ENCODE measurements at places on chromosomes 6 and 20.

DNA sequence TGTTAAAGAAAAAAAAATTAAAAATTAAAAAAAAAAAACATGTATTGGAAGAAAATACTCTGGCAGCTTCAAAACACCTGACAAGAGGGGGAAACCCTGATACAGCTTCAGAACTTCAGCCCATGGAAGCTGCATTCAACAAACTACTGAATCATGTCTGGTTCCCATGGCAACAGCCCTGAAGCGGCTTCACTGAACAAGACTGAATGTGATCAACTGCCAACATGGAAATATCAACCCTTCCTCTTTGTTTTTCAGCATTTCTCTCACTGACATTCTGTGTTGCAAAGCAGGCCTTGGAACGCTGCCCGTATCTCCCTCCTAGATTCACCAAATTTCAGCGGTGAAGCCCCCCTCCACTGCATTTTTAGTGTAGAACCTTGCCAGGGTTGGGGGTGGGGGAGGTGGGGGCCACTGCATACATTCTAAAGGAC lies 91.3 kb upstream of the SHLD1 start:
- peak; percentile 56 for DNase-seq

GRCh38 chr6:30725713-30726505 lies 5.8 kb downstream of the TUBB start:
- DNase-seq, result no peak

- no peak for DNase-seq
These were observed 296.5 kb upstream of the RUNX2 start for GRCh38 chr6:45031601-45032000.

DNA sequence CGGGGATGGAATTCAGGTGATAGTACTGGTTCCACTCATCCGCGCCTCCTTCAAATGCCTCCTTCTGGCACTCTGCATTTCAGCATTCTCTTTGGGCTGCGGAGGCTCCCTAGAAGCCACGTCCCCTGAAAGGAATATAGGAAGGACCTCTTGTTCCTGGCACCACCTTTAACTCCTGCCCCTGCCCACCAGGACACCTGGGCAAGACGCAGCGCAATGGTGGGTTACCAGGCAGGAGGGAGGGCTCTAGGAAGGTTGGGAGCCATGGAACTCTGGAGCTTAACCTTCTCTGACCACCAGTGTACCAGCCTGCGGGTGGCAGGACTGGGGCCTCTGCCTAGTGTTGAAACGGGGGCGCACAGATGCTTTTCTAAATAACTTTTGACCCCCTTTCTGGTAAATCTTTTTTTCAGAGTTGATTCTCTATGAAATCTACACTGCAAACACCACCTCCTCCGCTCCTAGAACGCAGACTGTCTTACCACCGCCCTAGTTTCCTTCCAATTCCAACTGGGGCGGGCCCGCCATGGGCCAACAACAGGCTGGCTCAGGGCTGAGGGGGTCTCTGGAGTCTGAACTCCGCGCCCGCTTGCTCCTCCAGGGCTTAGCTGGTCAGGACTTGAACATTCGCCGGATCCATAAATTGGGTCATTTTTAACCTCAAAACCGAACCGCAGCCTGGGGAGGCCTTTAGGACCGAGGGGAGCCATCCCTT lies 871 bp upstream of the SYNDIG1 start:
- no peak for DNase-seq

DNA sequence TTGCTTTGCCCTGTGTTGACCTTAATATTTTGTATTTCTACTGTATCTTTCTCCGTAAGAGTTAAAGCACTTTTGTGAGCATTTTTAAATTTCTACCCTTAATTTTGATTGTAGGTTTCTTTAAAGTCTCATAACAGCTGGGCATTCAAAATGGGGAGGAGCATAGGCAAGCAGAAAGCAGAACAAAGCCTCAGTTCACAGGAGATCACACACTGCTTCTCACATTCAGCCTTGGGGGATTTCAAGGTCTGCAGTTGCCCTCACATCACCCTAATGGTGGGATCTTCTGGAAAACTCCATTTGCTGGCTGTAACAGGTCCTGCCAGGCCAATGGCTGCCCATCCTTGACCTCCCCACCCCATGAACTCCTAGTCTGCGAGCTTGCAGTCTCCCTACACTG lies 292.9 kb downstream of the PHACTR1 start:
- no peak for DNase-seq

DNA sequence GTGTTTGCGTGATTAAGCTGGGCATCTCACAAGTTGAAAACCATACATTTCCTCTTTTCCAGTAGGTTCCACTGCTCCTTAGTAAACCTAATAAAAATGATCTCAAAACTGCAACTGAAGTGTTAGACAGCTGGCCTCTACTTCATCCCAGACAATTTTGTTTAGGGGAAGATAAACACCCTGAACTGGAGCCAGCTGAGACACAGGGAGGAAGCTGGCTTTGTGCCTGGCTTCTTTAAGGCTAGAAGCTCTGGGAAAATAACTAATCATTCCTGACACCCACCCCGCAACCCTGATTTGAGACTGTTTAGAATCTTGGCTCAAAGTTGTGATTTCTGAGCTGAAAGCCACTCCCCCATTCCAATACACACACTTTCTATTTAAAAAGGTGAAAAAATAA lies 11.6 kb downstream of the PTPRT start:
- DNase-seq, result no peak

DNA sequence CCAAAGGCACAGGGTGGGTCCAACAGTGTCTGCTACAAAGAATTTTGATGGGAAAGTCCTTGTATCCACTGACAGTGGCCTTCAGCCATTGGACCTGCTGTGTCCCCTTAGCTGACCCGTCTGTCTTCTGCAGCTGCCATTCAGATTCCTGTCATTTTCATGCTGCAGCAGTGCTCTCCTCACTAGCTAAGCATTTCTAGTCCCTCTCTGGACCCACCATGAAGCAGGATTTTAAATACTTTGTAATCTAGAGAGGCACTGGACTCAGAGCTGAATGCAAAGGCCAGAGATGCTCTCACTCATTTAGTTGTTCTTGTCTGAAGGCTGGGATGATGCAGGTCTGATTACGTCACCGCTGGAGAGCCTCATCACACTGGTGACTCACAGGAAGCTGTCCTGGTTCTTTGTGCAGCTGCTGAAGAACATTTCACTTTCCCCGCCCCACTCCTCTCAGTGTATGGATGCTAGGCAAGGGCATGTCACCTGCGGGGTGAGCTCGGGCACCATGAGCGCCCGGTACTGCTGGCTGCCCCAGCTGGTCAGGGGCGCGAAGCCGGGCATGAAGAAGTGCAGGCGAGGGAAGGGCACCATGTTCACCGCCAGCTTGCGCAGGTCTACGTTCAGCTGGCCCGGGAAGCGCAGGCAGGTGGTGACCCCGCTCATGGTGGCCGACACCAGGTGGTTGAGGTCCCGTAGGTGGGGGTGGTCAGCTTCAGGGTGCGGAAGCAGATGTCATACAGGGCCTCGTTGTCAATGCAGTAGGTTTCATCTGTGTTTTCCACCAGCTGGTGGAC lies 19.4 kb upstream of the TUBB2A start:
- DNase-seq, result no peak

GRCh38 chr6:79526897-79527296 lies 10.3 kb downstream of the LCA5 start:
- DNase-seq, result no peak

DNA sequence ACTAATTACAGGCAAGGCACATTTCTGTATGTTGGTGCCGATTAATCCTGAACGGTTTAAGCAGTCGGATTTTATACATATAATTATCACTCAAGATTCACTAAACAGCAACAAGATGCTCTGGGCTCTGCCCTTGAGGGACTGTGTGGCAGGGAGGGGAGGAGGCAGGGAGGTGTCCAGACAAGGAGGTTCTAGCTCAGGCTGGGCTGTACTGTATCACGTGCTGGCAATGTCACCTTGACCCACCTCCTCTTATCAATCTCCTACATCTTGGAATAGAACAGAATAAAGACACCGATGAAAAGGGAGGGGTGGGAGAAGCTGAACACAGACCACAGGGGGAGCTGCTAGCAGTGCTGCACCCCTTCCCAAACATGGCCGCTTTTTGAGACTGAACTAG lies 65.7 kb downstream of the LRFN2 start:
- no peak for DNase-seq

- DNase-seq, result no peak
These were observed 74.7 kb downstream of the MRPL14 start for GRCh38 chr6:44052419-44053023.

DNA sequence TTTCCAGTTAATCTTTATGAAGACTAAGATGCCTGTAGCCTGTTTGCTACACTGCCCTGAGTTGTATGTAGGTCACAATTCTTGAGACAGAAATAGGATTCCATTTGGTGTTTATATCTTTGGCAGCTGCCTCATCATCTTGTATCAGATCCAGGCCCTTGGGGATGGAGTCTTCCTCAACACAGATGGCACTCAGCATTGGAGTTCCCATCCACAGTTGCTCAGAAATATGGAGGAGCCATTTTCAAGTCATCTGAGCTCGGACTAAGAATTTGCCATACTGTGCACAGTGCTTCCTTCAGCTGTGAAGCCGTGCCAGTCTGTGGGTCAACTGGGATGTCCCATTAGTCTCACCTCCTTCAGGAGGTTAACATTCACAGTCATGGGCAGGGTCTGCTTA lies 156.6 kb downstream of the ZDHHC14 start:
- no peak for DNase-seq

DNA sequence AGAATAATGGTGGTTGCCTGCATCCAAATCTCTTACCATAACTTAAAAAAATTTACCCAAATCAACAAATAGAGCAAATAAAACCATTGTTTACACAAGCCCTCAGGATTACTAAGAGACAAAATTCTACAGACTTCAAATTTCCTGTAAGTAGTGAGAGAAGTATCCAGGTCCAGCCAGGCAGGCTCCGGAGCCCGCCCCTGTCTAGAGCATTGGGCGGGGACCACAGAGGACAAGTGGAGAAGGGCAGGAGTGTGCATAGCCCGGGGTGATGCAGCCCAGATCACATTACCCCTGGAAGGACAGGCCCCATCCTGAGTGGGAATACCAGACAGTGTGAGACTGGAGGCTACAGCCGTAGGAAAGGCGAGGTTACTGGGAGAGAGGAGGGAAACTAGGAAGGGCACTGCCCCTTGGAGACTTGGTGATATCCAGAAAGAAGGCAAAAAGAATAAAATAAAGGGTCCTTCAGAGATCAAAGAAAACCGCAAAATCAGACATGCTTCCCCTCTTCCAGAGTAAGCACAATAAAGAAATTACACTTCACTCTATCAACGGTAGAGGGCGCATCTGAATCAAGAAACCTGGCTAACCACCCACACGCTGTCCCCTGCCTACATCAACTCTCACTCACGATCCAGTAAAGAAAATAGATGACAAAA lies 26.6 kb downstream of the RIN2 start:
- DNase-seq, result no peak

- no peak for DNase-seq
These were observed 20.1 kb downstream of the DHX35 start for GRCh38 chr20:38982291-38982690.

DNA sequence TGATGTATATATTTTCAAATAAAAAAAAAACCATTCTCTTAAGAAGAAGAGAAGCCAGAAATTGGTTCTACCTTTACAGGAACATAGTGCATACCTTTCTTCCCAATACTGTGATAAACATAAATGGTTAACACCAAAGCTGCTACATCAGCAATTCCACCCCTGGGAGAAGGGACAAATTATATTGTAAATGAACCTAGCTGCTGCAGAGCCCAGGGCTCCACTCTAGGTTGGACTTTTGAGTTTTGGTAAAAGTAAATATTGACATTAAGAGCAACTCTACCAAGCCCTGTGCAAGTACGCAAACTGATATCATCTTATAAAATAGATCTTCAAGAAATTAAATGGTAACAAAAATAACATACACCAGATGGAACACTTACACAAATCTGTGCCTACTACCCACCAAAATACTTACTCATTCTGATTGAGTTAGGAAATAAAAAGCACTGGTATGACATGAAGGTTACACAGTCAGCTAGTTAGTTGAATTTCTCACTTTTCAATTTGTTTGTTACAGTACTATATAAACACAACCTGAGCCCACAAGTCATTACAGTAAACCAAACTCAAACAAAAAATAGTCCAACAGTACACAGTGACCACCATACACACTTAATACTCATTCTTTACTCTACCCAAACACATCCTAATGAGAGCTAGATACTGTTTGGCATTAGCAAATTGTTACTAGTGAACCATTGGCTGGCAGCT lies 223.3 kb upstream of the HEY2 start:
- DNase-seq, result no peak

GRCh38 chr6:21051777-21052176 lies 517.5 kb downstream of the CDKAL1 start:
- DNase-seq, result no peak

GRCh38 chr20:47049771-47050170 lies 155.1 kb downstream of the EYA2 start:
- no peak for DNase-seq

- DNase-seq, result no peak
These were observed 15.1 kb upstream of the GOPC start for GRCh38 chr6:117617210-117618035.

DNA sequence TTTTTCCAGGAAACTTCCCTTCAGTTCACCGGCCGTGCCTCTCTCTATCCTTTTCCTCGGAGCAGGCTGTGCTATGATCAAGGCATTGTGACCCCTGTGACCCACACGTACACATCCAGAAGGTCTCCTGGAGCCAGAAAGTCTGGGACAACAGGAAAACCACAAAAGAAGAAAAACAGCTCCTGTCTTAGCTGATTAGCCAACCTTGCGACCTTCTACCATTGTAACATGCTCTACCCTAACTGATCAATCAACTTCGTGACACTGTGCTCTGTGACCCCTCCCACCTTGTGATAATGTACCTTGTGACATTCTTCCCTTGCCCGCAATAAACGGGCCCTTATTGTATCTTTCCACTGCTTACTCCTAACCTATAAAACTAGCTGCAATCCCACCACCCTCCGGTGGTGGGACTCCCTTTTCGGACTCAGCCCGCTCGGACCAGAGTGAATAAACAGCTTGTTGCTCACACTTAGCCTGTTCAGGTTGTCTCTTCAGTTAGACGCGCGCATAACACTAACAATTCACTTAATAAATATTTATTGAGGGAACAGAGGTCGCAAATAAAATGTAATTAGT lies 24.2 kb downstream of the ZNF311 start:
- DNase-seq, result no peak

DNA sequence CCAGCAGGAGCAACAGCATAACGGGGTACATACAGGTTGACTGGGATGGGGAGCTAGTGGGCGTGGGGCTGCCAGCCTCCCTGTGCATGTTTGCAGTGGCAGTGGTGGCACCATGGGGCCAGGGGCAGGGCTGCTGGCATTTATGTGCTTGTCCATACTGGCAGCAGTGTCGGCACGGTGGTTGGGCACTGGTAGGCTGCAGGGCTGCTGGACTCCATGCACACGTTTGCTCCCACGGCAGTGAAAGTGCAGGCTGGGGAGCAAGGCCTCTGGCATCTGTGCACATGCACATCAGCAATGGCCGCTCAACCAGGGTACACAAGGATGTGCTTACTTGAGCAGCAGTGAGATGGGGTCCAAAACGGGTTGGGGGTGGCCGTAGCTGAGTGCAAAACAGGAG lies 159.5 kb upstream of the KHDRBS2 start:
- DNase-seq, result no peak

- DNase-seq, result no peak
These were observed 18.3 kb upstream of the GPRC6A start for GRCh38 chr6:116847227-116847626.

DNA sequence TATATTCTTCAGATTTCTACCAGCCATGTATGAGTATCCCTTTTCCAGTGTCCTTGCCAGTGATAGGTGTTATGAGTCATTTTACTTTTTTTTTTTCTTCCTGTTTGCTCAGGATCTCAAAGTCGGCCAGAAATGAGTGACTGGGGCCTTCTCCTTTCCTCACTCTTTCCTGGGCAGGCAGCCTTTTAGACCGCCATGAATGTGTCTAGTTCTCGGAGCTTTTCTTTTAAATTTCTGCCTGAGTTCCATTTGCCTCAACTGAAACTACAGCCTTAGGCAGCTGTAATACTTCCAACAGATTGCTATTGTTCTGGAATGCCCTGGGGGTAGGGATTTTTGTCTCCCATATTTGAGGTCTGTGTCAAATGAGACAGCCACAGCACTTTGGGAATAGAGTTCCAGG lies 83.7 kb downstream of the STXBP5 start:
- DNase-seq, result no peak

Data from stimulated activated CD4-positive, alpha-beta T cell treated with anti-CD3 and anti-CD28 coated beads, Interleukin-2, amount 100 ng/mL, for 4 hours (primary cell).